ENCODE measurements at places on chromosomes 5 and 9.

GRCh38 chr9:117535973-117536372 lies 121.1 kb upstream of the ASTN2 start:
- DNase-seq, result no peak

DNA sequence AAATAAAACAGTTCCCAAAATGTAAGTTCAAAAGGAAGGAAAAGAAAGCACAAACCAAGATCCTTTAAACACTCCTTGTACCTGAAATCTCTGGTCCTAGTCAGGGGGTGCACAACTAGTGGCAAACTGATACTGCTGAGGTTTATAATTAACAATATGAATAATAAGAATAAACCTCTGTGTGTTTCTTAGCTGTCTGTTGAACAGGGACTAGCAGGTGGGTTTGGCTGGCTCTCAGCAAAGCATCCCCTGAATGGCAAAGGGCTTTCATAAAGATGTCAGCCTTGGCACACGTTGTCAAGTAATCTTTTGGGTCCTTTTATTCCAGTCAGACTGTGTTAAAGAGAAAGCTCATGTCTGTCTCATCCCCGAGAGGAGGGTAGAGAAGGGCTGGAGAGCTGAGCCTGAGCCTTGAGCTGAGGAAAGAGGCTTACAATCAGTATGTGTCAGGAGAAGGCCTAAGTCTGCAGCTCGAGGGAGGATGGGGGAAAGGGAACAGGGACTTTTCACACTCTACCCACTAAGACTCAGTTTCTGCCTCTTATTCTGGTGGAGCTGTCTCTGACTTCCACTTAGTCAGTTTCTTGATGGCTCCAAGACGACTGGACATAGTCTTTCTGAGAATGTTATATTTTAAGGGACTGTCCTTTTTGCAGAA lies 123.0 kb downstream of the GALNT10 start:
- DNase-seq, result no peak

DNA sequence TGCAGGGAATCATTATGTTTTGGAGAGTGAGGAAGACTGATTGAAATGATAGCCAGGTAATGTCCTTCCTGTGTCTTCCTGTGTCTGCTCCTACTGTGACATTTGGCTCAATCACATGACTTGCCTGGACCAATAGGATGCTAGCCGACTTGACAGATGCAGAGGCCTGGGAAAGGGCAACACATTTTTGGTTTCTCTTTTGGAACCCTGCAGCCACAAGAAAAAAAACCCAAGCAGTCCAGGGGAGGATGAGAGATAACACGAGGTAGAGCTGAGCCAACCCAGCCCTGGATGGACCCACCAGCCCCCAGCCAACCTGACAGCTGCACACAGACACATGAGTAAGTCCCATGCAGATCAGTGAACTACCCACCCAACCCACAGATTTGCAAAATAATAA lies 256.1 kb upstream of the SMARCA2 start:
- DNase-seq, result no peak

DNA sequence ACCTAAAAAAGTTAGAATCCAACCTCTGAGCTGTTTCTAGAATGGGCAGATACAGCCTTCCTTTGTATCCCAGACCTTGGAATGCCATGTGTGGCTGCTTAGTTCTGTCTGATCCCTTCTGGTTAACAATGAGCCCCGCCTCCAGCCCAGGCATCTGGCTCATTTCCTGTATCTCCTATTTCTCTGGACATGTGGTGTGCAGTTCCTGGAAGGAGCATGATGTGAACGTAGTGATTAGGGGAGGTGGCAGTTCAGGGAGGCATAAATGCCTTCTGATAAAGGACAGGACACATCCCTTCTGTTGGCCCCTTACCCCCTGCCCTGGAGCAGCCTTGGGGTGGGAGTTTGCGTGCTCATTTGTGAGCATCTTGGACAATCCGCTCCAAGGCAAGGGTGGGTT lies 243.0 kb downstream of the ZSWIM6 start:
- DNase-seq, result peak; percentile 6

DNA sequence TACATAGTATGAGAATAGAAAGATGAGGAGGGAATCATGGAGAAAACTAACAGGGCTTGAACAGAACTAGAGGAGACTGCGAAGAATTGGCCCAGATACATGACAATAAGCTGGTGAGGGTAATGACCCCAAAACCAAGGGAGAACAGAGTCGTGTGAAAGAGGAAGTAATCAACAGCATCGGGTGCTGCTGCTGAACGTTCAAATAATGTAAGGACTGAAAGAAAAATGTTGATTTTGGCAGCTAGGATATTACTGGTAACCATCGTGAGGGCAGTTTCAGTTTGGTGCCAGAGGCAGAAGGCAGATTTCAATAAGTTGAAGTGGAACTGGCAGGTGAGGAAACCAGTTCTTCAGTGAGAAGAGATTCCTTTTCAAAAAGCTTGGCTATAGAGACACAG lies 66.8 kb upstream of the SMC2 start:
- peak; percentile 1 for DNase-seq

- DNase-seq, result peak; percentile 77
Measured at GRCh38 chr9:87678650-87679355, 47.1 kb upstream of the CTSL start.

DNA sequence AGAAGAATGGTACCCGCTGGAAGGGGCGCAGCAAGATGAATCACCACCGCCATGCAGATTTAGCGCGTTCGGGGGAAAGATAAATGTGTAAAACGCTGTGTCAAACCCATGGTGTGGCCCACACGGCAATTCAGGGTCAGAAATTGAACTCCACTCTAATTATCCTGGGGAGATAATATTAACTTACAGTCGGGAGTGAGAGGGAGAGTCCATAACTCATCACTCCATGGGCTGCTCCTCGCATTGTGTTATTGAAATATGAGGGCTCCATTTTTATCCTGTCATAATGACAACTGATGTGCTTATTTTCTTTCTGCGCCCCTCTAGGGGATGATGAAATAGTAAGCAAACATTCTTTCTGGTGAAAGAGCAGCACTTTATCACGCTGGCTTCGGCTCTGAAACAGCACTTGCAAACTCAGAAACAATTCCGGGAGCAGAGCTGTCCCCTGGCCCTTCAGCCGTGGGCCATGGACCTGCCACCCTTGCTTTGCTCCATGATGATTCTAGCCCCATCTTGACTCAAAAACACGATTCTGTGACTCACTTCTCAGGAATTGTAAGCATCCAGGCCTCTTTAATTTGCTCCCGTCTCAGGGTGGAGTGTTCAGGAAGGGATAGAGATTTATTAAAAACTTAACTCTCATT lies 431.6 kb downstream of the IRX1 start:
- DNase-seq, result no peak

Measured in lung microvascular endothelial cell (primary cell).